ENCODE measurements at places on chromosomes 3 and 15.

GRCh38 chr15:50192926-50193620, 11.1 kb downstream of the SLC27A2 start:
- H3K27me3 ChIP-seq: no peaks in the 10 kb centered on the region
- no peak overlapping the region for H3K4me3 ChIP-seq
- no peaks in the 10 kb centered on the region for H3K4me1 ChIP-seq

- no peak for DNase-seq
- H3K4me3 ChIP-seq: no peak overlapping the region
- no peaks in the 10 kb centered on the region for H3K36me3 ChIP-seq
- no peaks in the 10 kb centered on the region for H3K27me3 ChIP-seq
Observed at GRCh38 chr15:98025237-98025636, 64.7 kb downstream of the ARRDC4 start.

GRCh38 chr15:79283252-79284048, 928 bp downstream of the ANKRD34C start:
- H3K27me3 ChIP-seq: peaks cover 42% of the 10 kb centered on the region
- no peak overlapping the region for H3K4me3 ChIP-seq
- peak; percentile 36 for DNase-seq
- H3K4me1 ChIP-seq: no peaks in the 10 kb centered on the region
- no peaks in the 10 kb centered on the region for H3K36me3 ChIP-seq

DNA sequence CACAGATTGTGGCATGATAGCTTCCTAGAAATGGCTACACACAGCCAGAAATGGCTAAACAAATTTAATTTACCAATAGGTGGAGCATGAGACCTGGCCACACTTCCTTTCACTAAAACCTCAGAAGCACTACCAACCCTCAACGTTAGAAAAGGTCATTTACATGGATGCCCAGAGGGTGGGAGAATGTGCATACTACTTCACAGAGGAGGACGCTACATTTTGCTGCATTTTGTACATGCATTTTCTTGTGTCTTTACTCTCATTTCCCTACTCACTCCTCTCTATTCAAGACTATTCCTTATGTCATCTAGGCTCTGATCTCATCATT, 40.1 kb downstream of the C2CD4B start:
- no peaks in the 10 kb centered on the region for H3K27me3 ChIP-seq
- no peak overlapping the region for H3K4me3 ChIP-seq
- H3K36me3 ChIP-seq: no peaks in the 10 kb centered on the region

- H3K4me1 ChIP-seq: no peaks in the 10 kb centered on the region
- H3K36me3 ChIP-seq: no peaks in the 10 kb centered on the region
- DNase-seq: no peak
- no peak overlapping the region for H3K4me3 ChIP-seq
- H3K27ac ChIP-seq: no peak overlapping the region
Observed at GRCh38 chr3:84601303-84601702, 357.5 kb upstream of the CADM2 start.

GRCh38 chr3:34174740-34175139, 376.3 kb downstream of the PDCD6IP start:
- H3K4me1 ChIP-seq: no peaks in the 10 kb centered on the region
- no peak overlapping the region for H3K4me3 ChIP-seq
- no peak overlapping the region for H3K27ac ChIP-seq

DNA sequence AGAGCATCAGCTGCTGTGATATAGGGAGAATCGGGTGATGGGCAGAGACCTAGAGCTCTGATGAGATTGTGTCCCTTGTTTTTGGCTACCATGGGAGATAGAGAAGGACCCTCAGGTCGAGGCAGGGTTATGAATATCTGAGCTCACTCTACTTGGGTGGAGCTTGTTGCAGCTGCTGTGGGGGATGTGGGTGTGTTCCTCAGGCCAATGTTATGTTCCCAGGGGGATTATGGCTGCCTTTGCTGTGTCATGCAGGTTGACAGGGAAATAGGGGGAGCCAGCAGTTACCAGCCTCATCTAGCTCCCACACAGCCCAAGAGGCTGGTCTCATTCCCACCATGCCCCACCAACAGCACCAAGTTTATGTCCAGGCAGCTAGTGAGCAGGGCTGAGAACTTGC, 131.5 kb downstream of the TRIM42 start:
- no peak overlapping the region for H3K27ac ChIP-seq
- H3K4me3 ChIP-seq: no peak overlapping the region
- H3K36me3 ChIP-seq: no peaks in the 10 kb centered on the region
- no peak for DNase-seq
- no peaks in the 10 kb centered on the region for H3K4me1 ChIP-seq

DNA sequence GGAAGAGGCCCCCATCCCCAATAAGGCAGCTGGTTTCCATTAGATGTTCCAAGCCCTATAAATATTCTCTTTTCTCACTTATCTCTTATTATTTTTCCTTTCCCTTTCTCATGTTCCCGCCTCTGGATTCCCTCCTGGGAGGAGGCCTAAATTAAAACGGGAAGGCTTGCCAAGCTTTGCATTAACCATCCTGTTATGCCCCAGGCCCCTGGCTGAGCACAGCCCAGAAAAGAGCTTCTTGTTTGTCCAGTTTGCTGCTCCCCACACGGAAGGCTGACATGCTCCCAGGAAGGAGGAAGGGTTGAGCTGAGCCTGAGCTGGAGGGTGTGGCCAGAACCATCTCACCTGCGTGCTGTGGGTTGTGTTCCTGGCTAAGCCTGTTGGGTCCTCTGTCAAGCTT, 63.1 kb upstream of the BOC start:
- no peaks in the 10 kb centered on the region for H3K4me1 ChIP-seq
- no peaks in the 10 kb centered on the region for H3K27me3 ChIP-seq
- no peak overlapping the region for H3K4me3 ChIP-seq
- no peak for DNase-seq
- H3K36me3 ChIP-seq: no peaks in the 10 kb centered on the region

DNA sequence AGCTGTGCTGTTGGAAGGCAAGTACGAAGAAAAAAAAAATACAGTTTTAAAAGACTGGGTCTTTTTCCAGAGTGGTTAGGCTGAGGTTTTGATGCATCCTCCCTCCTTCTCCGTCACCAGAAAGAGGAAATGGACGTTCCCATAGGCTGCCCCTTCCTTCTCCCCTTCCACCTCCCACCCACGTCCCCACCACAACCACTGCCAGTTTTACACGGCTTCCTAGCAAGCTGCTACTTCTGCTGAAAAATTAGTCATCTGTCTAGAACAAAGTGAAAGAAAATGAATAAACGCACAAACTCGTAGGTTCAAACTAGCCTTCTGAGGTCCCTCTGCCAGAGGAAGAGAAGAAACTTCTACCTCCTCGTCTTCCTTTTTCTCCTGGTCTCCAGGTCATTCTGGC, 71.6 kb upstream of the RPL35A start:
- H3K4me3 ChIP-seq: no peak overlapping the region
- H3K4me1 ChIP-seq: peaks cover 7% of the 10 kb centered on the region
- H3K36me3 ChIP-seq: peaks cover 37% of the 10 kb centered on the region
- peak overlapping the region; percentile 34 for H3K27ac ChIP-seq

DNA sequence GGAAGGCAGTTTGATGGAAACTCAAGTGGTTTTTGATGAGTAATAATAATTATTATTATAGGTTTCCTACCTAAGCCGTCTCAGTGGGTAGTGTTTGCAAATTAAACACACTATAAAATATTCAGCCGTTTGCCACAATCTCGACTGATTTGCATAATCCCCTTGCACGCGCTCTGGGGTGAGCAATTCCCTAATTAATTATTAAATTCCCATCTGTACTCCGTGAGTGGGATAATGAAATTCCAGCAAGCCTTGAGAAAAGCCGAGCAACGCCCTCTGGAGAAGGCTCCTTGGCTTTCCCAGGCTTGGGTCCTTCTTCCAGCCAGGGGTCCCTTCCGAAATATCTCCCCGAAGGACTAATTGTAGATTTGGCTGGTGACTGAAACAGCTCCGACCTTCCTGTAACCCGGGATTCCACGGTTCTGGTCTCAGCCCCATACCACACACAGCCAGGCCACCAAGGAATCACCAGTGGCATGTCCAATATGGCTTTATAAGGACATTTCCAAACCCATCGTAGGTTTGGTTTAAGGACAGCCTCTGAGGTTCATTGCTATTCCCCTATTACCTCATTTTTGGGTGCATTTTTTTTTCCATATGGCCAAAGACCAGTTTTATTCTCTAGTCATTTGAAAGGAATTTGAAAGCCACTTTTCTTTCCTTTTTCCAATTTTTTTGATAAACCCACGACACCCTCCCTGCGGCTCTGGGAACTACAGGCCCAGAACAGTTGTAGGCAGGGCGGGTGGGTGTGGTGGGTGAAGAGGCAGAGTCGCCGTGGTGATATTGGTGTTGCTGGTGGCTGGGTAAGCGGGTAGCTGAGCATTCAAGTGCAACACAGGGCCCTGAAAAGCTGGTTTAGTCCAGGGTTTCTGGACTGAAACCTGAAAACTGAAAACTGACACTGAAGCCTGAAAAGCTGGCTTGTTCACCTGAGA, 33.2 kb upstream of the RGMA start:
- H3K27ac ChIP-seq: no peak overlapping the region
- no peaks in the 10 kb centered on the region for H3K27me3 ChIP-seq

DNA sequence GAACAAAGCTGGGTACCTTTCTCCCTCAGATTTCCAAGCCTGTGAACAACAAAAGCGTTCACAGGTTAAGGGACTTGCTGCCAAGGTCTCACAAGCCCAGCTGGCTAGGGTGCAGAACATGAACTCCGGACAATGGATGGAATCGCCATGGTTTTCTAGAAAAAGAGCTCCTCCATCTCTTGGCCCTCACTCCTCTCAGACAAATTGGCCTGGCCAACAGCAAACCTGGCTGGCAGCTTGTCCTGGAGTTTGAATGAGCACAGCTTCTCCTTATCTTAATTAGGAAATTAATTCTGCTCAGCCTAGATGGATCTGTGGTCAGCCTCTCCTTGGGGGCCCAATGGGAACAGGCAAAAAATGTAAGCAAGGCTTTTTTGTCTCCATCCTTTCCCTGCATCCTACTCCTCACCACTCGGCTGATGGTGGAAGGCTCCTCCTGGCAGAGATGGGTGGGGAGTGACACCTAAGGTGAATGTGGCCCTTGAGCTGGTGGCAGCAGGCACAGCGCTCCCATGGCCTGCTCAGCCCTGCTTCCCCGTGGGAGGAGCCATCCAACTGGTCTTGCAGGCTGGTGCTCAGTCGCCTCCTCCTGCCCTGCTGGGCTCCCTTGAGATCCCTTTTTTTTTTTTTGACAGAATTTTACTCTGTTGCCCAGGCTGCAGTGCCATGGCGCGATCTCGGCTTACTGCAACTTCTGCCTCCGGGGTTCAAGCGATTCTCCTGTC, 5.8 kb downstream of the KLHL25 start:
- no peaks in the 10 kb centered on the region for H3K36me3 ChIP-seq
- H3K4me3 ChIP-seq: no peak overlapping the region
- no peaks in the 10 kb centered on the region for H3K27me3 ChIP-seq
- peaks cover 50% of the 10 kb centered on the region for H3K4me1 ChIP-seq
- H3K27ac ChIP-seq: no peak overlapping the region

DNA sequence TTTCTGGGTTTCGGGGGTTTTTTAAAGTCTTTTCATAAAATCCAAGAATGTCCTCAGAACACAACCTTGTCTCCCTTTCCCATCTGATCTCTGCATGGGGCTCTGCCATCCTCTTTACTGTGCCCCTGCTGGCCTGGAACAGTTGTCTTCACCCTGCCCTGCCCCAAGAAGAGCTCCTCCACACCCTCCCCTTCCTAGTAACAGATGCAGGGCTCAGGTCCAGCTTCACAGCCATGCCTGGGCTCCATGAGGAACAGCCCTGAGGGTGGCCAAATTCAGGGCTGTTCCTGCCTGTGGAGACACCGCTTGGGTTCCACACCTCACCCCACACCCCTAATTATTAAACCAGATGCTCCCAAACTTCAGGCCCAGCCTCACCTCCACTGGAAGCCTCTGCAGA, 12.9 kb upstream of the ULK3 start:
- no peaks in the 10 kb centered on the region for H3K27me3 ChIP-seq
- no peak for DNase-seq
- no peak overlapping the region for H3K27ac ChIP-seq
- H3K4me3 ChIP-seq: no peak overlapping the region
- H3K36me3 ChIP-seq: peaks cover 36% of the 10 kb centered on the region

- no peak overlapping the region for H3K4me3 ChIP-seq
- DNase-seq: no peak
- H3K36me3 ChIP-seq: no peaks in the 10 kb centered on the region
- no peak overlapping the region for H3K27ac ChIP-seq
- H3K27me3 ChIP-seq: no peaks in the 10 kb centered on the region
Observed at GRCh38 chr3:81080608-81081007, 680.8 kb downstream of the GBE1 start.

- no peaks in the 10 kb centered on the region for H3K36me3 ChIP-seq
- H3K4me3 ChIP-seq: no peak overlapping the region
- peaks cover 48% of the 10 kb centered on the region for H3K4me1 ChIP-seq
- H3K27ac ChIP-seq: peak overlapping the region; percentile 100
- peak; percentile 79 for DNase-seq
- no peaks in the 10 kb centered on the region for H3K27me3 ChIP-seq
Observed at GRCh38 chr3:66303491-66303901, 82.7 kb downstream of the SLC25A26 start.

GRCh38 chr3:37474901-37475331, 300.5 kb upstream of the LRRFIP2 start:
- no peaks in the 10 kb centered on the region for H3K4me1 ChIP-seq
- no peak overlapping the region for H3K4me3 ChIP-seq
- no peak overlapping the region for H3K27ac ChIP-seq
- DNase-seq: no peak
- no peaks in the 10 kb centered on the region for H3K36me3 ChIP-seq

DNA sequence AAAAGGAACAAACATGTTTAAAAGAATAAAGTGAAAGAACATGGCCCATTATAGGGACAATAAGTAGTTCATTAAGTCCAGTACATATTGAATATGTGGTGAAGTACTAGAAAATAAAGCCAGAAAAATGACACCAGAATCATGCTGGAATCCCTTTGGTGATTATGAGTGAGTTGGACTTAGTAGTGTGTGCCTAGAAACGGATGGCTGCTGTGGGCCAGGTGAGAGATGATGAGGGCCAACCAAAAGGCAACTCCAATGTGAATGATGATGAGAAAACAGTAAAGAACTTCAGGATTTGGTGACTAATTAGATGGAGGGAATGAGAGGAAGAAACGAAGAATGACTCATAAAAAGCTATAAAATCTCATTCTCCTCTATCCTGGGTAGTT, 3.3 kb downstream of the CRYGS start:
- no peaks in the 10 kb centered on the region for H3K4me1 ChIP-seq
- H3K36me3 ChIP-seq: peaks cover 7% of the 10 kb centered on the region
- no peak overlapping the region for H3K4me3 ChIP-seq
- no peak for DNase-seq
- no peak overlapping the region for H3K27ac ChIP-seq

DNA sequence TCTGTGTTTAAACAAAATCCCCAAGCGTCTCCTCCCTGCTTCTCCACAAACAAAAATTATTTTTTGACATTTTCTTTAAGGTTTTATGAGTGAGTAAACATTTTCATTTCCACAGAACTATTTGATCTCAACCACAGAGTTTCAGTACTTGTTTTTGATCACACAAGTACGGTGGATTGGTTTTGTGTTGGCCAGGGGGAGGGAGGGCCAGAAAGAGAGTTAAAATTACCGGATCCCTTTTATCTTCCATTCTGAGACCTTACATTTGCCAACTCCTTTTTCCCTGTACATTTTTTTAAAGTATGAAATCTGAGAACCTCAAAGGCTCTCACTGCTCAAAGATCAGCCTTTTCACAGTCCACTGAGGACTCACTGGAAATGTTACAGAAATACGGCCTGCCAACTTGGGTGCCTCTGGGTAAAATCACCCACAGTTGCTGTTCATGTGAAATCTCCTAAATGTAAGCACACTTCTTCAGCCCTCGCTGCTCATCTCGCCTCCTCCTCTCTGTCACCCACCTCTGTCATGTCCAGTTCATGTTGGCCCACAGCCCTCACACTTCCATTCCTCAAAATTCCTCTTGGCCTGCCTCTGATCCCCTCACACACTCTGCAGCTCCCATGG, 1.7 kb downstream of the HOMER2 start:
- no peak overlapping the region for H3K27ac ChIP-seq
- no peak overlapping the region for H3K4me3 ChIP-seq
- no peaks in the 10 kb centered on the region for H3K36me3 ChIP-seq
- peaks cover 12% of the 10 kb centered on the region for H3K4me1 ChIP-seq
- no peak for DNase-seq
